Skin of body (tissue), 3 donors: ENCODE measurements at places on chromosomes 1 and 21. TPM values are rescaled to one million over a fixed set of nuclear protein-coding genes. Genes with fewer than 3 reads are reported as not detected.
A peak's percentile ranks its signal among the peaks of the same experiment; 100 is the strongest.

The PDE9A gene
- total RNA-seq: 3.4 TPM

DNA sequence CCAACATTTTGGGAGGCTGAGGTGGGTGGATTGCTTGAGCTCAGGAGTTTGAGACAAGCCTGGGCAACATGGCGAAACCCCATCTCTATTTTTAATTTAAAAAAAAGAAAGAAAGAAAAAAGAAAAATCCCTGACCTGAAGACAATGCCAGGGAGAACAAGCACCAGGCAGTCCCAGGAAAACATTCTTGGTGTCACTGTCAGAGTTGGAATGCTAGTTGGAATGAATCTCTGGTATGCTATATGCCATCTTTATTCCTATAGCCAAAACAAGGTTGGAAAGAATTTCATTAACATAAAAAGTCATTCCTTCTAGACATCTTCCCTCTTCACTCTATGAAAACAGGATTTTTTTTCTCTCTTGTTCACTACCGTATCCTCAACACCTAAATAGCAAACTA lies 2.8 kb downstream of the DNAJC8 start:
- DNase-seq: no peak

DNA sequence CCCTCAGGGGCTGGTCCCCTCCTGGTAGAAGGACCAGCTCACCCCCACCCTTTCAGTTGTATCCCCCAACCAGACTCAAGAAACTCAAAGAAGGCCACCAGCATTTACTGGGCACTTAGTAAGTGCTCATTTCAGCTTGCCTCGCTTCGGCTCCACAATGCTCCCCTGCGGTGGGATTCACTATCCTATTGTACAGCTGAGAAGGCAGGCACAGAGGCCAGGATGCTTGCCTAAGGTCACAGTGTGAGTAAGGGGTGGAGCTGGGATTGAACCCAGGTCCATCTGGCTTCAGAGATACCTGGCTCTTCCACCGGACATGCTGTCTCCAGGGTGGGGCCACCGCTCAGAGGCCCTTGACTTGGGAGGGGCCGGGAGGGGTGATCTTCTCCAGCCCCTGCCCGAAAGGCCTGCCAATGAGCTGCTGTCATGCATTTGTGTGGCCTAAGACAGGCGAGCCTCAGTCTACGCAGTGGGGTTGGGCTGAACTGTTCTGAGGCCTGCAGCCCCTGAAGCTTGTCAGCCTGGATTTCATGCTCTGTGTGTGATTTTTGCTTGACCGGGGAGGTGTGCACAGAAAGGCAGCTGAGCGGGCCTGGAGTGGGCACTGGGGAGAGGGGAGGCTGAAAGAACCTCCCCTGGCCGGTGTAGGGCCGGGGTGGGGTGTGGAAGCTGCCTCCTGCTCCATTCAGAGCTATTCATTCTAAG lies 48.1 kb downstream of the DMRTB1 start:
- no peak for DNase-seq

GRCh38 chr1:211013346-211014240 lies 120.4 kb downstream of the KCNH1 start:
- no peak for DNase-seq

- DNase-seq: peak; percentile 63
Observed at GRCh38 chr1:42173961-42174735, 9.6 kb upstream of the GUCA2A start.

GRCh38 chr1:169363046-169363730 lies 4.4 kb downstream of the NME7 start:
- DNase-seq: no peak

- no peak for DNase-seq
Observed at GRCh38 chr1:76938304-76938703, 71.0 kb downstream of the ST6GALNAC5 start.
